Fibroblast of upper back skin (primary cell): ENCODE measurements at places on chromosomes 13 and 19.

DNA sequence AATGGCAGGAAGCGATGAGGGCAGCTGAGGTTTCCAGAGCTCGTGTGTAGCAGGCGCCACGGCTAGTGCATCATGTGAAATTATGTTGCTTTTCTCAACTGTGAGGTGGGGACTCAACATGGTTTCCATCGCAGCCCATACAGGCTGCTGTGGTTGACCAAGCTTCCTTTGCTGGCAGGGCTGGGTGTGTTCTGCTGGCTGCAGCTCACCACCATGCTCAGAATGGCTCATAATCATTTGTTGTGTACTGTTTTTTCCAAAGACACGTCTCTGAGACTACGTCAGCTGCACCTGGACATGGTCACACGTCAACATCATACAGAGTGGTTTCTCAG is 16.1 kb upstream of the RASA3 start:
- DNase-seq: no peak

DNA sequence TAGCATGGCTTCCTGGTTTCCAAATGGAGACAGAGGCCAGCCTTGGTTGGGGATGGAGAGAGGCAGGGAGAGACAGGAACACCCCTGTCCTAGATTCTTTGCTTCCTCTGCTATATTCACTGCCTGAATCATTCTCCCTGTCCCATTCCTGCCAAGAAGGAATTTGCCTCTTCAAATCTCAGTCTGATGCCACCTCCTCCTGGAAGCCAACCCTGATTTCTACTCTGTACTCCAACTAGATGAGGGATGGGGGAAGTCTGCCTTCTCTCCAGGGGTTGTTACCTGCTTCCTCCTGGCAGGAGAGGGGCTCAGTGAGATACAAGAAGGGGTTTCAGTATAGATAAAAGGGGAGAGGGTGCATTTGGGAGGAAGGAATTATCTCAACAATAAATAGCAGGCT is 1.3 kb upstream of the ACTL9 start:
- no peak for DNase-seq

DNA sequence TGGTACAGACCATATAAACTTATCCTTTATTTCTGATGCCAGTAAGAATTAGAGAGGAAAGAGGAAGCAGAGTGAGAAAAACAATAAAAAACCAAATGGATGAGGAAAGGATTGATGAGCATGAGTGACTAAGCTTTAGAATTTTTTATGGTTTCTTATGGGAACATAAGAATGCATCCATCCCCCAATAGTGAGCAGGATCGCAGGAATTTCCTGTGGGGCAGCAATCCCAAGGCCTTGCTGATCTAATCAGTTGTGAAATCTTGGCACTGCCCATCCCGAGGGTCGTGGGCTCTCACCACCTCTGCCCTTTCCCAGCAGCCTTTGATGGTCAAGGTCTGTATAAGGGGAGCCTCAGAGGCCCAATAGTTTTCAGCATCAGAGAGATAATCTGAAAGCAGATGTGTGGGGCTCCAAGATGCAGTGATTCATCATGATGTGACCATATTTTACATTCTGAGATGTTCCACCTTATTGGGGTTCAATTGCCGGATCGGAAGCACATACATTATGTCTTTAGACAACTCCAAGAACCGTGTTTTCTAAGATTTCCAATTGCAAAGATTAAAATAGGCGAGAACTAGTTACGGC is 222.1 kb downstream of the DNAJC15 start:
- DNase-seq: peak; percentile 91

- no peak for DNase-seq
Observed at GRCh38 chr13:42255886-42256285, 16.1 kb upstream of the AKAP11 start.

DNA sequence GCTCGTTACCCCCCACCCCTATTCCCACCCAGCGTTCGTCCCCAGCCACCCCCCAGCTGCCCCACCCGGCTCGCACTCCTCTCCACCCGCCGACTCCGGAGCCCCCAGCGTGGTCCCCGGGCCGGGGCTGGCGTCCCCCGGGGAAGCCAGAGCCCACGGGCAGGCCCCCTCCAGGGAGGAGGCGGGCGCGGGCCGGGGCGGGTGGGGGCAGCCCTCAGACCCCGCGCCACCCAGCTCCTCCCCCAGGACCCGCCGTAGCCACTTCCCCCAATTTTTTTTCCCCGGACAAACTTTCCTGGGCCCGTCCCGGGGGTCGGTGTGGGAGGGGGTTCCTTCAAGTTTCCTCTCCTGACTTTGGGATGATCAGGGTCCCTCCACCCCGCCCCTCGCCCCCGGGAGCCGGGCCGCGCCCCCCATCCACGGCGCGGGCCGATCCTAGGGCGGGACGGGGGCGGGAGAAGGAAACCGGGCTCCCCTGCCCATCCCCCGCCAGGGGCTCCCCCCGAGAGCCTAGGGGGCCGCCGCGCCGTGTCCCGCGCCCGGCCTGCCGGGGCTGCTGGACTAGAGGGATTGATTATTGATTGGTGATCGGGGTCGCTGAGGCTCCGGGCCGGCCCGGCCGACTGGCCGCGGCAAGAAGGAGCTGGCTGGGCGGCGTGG is 927 bp upstream of the TSHZ3 start:
- DNase-seq: no peak

- no peak for DNase-seq
Observed at GRCh38 chr19:33685541-33685940, 63.8 kb downstream of the CHST8 start.

GRCh38 chr19:995051-995827 is 5.0 kb upstream of the GRIN3B start:
- DNase-seq: no peak

GRCh38 chr19:42529248-42529764 is 1.0 kb upstream of the CEACAM1 start:
- peak; percentile 41 for DNase-seq

DNA sequence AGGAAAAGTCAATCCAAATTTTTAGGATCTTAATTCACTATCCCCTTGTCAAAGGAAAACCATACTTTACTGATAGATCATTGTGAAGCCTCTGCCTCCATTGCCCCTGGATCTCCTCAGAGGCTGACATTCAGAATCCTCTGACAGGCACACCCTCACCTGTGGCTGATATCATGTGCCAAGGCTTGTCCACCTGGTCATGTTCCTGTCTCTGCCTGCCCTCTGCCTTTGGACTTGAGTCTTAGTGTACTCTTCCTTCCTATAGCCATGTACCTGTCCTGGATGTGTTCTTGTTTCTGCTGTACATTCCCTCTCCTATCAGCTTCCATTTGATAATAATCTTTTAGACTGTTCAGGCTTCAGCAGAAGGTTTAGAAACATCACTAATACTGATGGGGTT is 179.4 kb downstream of the TNFSF13B start:
- DNase-seq: no peak

DNA sequence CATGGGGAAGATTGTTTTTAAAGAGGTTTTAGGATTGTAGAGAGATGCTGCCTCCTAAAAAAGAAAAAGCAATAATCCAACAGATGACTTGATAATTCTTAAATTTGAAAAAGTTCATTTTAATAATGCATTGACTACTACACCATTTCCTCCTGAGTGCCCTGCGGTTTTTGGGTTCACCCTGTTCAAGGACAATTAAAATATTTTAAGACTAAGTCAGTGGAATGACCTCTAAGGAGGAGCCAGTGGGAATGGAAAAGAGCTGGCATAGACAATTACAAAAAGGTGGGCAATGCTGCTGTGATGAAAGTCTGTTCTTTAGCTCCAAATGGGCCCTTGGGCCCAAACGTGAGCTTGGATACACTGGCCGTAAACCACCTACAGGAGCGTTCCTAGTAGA is 217.8 kb downstream of the LHFPL6 start:
- no peak for DNase-seq

DNA sequence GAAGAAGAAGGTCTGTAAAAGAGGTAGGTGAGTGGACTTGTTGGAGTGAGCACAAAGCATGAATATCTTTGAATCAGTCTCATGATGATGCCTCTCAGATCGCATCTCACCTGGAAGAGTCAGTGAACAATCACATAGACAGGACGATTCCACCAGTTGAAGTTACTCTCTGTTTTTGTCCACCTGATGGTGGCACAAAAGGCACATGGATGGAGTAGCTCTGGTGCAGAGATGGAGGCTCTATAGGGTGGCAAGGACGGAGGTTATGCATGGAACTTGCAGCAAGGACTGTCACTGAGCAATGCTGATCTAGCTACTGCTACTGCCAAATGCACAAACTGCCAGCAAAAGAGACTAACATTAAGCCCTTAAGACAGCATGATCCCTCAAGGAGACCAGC is 10.3 kb upstream of the MYCBP2 start:
- no peak for DNase-seq

DNA sequence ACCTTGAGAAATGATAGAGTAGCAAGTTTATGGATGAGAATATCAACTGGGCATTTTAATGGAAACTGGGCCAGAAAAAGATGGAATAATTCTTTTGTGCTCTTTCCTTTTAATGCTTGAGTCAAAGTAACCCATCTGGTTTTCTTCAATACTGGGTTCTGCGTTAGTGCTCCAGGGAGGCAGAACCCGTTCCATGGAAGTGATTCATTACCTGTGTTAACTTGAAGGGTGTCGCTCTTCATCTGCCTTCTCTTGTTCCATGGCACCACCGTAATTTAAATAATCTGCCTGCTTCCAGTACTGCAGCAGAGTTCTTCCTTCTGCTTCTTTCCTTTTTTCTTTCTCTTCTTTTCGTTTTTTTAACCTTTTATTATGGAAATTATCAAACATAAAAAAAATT is 14.7 kb upstream of the USP12 start:
- no peak for DNase-seq

GRCh38 chr19:56223481-56223880 is 21.4 kb downstream of the ZSCAN5C start:
- no peak for DNase-seq

GRCh38 chr19:1970003-1970805 is 29.2 kb downstream of the CSNK1G2 start:
- DNase-seq: peak; percentile 3

DNA sequence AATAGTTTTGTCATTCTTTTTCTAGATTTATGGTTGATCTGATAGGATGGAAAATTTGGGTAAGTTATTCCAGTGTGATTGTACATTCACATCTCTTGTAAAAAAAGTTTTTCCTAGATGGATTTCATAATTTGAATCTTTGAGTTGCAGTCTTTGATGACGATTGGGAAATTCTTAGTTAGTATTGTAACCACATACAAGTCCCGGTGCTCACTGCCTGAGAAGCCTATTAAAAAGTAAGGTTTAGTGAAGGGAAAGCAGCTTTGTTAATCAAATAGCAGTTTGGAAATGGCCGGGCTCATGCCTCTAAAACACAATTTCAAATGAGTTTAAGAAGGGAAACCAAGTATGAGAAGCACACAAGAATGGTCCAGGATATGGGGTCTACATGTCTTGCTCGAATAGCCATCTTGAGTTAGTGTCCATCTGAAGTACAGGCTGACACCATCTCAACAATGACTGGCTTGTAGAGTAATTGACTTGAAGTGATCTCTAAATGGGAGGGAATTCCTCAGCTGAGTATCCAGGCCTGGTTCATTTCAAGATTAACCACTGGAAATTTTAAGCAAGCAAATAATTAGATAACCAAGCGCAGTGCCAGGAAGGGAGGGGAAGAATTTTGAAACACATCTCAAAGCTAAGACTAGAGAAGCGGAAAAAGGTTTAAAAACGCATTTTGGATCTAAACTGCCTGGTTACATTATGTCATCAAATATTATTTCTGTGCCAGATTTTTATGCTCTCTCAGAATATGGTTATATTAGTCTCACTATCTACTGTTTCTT is 1145.6 kb upstream of the MIR17HG start:
- peak; percentile 4 for DNase-seq

GRCh38 chr19:2329501-2329916 is 1.0 kb downstream of the SPPL2B start:
- no peak for DNase-seq

DNA sequence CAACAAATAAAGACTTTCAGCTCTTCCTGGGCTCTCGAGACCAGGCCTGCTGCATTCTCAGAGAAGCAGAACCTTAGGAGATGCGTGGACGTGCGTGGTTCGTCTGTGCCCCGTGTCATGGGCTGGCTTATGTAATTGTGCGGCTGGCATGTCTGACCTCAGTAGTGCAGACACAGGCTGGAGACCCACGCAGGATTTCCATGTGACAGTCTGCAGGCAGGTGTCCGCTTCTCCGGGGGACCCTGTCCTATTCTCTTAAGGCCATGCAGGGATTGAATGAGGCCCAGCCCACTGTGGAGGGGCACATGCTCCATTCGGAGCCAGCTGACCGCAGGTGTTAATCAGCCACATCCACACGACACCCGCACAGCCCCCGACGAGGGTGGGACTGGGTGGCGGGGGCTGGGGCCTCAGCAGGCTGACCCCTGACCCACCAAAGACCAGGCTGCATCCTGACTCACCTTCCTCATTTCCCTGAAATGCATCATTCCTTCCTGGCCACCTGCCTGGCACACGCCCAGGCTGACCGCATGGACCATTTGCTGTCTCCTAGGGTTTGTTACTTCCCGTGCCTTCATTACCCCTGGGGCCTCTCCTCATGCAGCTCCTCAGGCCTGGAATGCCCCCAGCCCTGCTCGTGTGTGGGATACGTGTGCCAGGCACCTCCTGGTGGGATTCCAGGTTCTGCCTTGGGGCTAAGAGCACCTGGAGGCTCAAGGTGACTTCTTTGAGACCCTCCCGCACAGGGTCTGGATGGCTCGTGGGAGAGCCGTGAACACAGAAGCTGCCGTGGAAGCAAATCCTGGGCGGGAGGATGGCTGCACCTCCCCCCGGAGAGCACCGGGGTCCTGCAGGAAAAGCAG is 10.7 kb upstream of the MCF2L start:
- no peak for DNase-seq

DNA sequence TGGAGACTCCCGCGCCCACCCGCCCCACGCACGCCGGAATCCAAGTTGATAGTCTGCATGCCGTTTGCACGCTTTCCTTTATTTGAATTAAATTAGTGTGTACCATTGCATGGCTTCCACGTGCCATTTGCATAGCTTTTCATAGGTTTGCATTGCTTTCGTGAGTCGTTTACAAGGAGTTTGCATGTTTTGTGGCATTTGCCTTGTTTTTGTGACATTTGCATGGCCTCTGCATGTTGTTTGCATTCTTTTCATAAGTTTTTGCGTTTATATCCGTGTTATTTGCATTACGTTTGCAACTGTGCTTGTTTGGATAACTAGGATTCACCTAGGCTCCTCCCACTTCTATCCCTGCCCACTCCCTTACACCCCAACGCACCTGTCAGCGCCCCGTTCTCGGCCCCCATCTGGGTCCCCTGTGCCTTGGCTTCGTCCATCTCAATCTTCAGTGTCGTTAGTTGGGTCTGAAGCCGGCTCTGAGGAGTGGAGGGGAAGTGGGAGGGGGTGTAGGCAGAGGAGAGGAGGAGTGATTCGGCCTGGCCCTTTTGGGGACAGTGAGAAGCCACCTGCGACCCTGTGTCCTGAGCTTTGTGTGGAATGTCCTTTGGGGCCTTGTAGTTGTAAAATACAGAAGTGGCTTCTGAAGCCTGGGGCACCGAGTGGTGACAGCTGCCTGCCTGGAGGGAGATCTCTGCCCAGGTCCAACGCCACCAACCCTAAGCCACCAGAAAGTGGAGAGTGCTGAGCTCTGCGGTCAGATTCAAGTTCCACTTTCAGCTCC is 2.4 kb downstream of the CCDC194 start:
- no peak for DNase-seq

DNA sequence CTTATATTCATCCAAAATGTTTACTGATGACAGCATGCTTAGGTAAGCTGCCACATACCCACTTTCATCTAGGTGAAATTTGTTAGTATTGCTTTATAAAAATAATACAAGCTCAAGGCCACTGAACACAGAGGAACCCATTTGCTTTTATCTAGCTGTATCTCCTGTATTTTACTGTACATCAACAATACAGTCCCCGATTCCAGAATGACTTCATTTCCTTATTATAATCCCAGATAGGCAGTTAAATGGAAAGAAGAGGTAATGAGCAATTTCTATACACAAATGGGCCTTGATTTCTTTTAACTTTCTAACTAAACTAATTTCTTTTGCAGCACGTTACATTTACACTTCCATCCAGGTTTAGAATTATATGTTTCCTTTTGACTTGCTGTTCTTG is 86.2 kb downstream of the SHISA2 start:
- no peak for DNase-seq
